Mammary epithelial cell (primary cell): ENCODE measurements at places on chromosomes 13 and 19. TPM values are rescaled to one million over a fixed set of nuclear protein-coding genes. Genes with fewer than 3 reads are reported as not detected.

The EPS8L1 gene
- 68.3 TPM for total RNA-seq

The ATP8A2 gene
- total RNA-seq: 0.67 TPM

- no peak for DNase-seq
These were observed 1.3 kb downstream of the TMTC4 start for GRCh38 chr13:100673376-100673712.

- peak; percentile 70 for DNase-seq
These were observed 24.9 kb downstream of the EPS15L1 start for GRCh38 chr19:16446724-16447368.

- no peak for DNase-seq
These were observed 590.9 kb upstream of the SGCG start for GRCh38 chr13:22589880-22590279.

GRCh38 chr19:50285833-50286232, 43.3 kb downstream of the KCNC3 start:
- no peak for DNase-seq

The RXFP2 gene
- not detected for total RNA-seq

GRCh38 chr13:40589285-40590109, 76.9 kb downstream of the FOXO1 start:
- DNase-seq: peak; percentile 89

DNA sequence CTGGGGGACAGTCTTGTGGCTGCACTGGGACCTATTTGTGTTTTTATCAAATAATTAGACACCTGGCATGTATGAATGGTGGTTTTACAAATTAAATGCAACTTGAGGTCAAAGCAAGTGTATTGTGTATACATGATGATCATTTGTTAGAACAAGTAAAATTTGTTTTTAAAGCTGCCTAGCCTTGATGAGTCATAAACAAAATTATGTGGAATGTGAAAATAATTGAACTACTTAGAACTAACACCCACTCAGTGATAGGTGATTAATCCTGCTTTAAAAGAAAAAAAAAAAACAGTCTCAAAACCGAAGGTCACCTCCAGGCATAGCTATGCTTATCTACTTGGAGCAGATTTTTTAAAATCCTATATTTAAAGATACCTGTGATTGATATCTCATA, 770.3 kb upstream of the SLITRK5 start:
- DNase-seq: no peak

DNA sequence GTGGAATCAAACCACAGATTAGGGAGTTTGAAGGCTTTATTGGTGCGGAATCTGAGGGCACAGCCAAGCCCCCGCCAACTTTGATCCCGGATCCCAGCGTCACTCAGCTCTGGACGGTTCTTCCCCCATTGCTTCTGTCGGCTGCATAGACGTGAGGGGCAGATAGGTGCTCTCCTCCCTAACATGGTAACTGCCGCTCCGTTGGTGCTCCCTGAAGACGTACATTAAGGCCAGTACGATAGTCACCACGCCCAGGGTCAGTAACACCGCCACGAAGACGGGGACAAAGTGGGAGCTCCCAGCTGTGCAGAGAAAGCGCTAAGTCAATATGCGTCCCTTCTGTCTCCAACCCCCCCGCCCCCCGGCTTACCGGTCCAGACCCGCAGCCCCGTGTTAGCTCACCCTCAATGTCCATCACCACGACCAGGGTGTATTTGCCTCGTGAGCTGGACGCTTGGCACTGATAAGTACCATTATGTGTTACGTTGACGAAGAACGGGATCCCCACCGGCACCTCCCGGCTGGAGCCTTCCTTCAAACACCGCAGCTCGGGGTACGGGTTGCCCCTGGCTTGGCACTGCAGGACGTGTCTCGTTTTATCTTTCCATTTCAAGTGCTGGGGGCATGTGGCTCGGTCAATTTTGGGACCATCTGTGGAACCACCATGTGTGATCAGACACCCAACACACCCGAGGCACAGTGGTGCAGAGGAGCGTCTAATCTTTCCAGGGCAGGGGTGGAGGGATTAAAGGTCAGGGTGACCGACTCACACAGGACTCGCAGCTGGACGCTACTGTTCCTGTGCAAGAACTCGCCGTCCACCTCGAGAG, 644 bp upstream of the RAVER1 start:
- no peak for DNase-seq

DNA sequence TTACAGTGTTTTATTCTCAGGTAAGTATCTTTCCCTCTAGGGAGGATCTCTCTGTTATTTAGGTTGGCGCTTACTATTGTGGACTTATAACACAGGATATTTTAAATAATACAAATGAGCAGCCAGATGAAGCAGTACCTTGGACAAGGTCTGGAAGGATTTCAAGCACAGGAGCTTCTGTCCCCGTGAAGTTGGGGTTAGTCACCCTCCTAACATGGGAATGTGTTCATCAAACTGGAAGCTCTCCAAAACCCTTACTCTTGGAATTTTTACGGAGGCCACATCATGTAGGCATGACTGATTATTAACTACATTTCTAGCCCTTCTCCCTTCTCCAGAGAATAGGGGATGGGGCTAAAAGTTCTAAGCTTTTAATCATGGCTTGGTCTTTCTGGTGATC, 38.3 kb upstream of the SPRY2 start:
- peak; percentile 63 for DNase-seq

The C13orf42 gene
- total RNA-seq: not detected

DNA sequence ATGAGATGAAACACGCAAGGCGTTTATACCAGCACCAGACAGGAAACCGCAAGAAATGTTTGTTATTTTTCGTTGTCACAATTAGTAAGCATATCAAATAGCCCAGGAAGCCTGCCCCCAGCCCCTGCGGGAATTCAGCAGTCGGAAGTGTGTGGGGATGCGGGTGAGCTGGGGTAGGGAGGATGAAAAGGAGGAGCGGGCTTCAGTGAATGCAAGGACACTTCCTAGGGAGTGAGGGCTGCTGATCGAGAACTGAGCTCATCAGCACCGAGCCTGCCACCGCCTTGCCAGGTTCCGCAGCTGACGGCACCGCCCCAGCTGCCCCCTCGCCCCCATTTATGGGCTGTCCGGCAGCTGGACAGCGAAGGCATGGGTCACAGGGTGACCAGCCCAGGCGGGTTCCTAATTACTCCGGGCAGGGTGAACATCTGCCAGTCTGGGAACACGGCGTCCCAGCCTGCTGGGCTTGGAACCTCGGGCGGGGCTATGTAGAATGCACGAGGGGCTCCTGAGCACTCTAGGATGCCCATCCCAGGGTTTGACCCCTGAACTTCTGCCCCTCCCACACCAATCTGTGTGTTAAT, 1.6 kb upstream of the BEST2 start:
- no peak for DNase-seq

GRCh38 chr19:6070720-6071485, 39.4 kb downstream of the RFX2 start:
- DNase-seq: no peak

The EXOC3L2 gene
- 0.19 and 0.35 TPM in 2 replicates for total RNA-seq

DNA sequence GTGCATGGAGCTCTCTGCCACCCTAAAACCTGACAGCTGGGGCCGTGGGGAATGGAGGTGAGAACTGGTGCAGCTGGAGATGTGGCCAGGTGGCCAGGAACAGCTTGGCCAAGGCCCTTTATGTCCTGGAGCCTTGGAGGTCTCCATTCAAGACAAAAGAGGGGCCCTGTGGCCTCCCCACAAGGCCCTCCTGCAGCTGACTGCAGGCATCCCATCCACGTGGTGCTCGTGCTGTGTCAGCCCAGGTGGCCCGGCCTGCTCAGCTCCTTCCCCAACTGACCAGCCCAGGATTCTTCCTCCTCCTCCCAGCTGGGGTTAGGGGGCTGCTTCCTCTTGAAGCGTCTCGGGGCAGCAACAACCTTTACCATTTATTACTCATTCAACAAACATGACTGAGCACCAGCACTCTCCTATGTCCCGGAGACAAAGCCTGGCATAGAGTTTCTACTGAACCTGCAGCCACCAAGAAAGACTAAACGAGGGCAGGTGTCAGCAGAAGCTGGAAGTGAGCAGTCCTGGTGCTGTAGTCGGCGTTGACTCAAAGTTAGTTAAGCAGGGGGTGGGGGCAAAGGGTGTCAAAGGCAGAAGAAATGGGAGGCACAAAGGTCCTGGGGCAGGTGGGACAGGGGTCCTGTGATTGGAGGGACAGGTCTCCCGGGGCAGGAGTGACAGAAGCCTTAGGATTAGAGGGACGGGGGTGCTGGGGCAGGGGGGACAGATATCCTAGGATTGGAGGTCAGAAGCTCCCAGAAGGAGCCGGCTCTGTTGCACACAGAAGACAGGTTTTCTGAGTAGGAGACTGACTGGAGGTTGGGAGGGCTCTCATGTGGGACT, 23.3 kb upstream of the C13orf46 start:
- DNase-seq: no peak

DNA sequence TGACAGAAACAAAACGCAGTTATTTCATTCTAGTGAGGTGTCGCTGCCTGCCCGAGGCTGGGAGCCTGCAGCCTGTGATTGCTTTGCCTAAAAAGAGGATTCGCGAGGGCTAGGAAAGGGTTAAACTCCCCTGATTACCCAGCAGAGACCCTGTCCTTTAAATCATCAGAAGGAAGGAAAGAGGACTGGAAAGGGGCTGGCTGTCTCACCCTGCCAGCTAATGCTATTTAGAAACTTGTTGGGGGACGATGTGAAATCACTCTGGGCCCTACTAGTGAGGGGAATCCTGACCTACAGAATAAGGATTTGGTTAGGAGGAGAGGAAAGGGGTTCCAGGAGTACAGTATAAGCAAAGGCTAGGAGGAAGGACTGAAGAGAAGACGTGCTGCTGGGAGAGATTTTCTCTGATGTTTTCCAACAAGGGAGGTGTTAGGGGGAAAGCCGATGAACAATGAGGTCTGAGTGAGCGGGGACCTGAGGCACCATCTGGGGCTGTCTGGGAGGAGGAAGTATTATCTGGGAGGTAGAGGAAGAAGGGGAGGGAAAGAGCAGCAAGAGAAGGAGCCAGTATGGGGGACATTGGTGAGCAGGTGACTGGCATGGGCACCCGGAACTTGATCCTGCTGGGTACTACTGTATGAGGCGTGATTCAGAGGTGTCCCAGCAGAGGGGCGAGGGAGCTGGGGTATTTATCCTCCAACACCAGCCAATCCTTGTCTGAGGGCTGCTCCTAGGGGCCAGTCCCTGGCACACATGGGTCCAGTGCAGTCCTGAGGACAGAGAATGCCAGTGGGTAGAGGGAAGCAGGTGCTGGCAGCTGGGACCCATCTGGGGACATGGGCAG, 55.7 kb upstream of the PTPRS start:
- no peak for DNase-seq

GRCh38 chr13:45339867-45340266, 1.1 kb downstream of the TPT1 start:
- no peak for DNase-seq

The C19orf67 gene
- total RNA-seq: not detected

DNA sequence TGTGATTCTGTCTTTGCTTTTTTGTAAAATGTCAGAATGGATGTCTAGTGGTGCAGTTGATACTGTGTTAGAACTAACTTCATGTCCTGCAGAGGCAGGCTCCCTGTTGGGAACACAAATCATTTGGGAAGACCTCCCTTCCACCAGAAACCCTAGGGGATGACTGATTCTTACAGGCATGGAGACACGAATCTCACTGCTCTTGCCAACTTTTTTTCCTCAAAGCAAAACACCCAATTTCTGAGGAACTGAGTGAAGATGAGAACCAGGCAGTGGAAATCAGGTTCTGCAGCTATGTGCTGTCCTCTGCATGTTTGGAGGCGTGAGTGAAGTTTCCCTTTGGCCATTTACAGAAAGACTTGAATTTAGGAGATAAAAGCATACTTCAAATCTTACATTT, 87.5 kb upstream of the CSNK1A1L start:
- no peak for DNase-seq
